ENCODE measurements at places on chromosomes 7 and 10. TPM values are rescaled to one million over a fixed set of nuclear protein-coding genes. Genes with fewer than 3 reads are reported as not detected.
A peak's percentile ranks its signal among the peaks of the same experiment; 100 is the strongest.

DNA sequence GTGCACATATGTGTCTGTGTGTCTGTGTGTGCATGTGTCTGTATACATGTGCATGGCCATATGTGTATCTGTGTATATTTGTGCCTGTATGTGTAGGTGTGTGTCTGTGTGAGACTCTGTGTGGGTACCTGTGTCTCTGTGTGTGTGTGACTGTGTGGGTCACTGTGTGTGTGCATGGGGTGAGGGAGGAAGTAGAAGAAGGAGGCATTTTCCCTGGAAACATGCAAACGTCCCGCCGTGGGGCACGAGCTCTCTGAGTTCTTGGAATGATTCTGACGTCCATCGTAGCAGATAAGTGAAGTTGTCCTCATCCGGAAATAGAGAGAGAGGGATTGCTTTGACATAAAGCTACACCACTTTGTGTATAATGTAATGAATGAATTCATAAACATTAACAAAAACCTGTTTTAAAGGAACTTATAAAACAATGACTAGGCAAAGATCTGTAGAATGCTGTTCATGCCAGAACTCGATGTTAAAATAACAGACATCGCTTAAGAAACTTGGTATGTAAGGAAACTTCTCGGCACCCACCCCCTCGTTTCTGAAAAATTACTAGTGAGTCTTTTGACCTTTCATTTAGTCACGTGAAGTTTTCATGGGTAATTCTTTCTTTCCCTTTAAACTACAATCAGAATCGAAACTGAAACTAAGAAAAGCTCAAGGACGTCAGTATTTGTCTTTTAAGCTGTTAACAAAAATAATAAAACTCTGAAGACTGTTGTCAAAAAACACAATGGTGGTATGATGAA lies 43.6 kb upstream of the KLF6 start:
- no peak for DNase-seq

- DNase-seq, result no peak
These were observed 129.8 kb downstream of the BAMBI start for GRCh38 chr10:28806951-28807759.

DNA sequence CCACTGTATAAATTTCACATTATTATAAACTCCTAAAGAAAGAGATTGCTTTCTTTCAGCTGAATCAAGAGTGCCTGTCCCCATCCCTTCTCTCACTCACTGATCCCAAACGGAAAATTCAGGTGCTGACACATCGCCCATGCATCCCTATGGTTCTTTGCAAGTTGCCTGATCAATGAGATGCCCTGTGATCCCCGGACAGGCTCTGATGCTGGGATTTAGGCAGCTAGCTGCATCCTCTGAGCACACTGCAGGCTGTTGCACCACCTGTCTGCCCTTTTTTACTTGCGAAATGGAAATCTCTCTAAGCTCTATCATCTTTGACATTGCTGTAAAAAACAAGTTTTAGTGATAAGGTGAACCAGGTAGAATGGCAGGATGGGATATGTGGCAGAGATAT lies 456.5 kb downstream of the GATA3 start:
- no peak for DNase-seq

DNA sequence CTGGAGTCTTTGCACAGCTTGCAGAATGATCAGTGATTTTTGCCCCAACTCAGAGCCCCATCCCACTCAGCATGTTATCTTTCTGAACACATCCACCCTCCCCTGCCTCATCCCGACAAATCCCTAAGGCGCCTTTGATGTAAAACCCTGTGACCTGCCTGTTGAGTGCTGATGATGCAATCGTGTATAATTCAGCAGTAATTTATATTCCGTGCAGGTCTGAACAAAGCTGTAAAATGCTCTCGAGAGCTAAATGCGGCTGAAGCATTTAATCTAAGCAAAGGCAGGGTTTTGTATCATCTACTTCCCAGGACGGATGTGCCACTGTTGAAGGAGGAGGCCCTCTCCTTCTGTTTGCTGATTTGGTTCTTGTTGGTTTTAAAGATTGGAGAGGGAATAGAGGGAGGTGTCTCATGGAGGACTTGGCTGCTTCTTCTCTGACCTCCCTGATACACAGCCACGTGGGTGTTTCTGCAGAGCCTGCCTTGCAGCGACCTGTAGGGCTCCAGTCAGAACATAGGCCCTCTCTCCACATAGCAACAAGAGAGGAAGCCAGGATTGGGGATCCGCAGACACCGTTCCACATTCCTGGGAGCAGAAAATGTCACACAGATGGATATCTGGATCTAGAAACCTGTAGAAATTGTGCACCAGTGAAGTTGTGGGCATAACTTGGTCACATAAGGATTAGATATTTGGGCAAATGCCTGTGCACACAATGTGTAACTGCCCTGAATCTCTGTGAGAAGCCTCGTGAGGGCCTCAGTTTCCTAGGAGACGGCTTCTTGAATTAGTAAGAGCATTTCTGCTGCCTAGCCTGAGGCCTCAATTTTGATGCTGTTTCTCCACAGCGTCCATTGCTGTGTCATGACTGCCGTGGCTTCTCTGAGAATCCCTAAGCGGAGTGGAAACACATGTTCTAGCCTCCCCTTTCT lies 90.2 kb upstream of the AGK start:
- DNase-seq, result peak; percentile 23

- no peak for DNase-seq
These were observed 15.4 kb upstream of the MEST start for GRCh38 chr7:130476297-130477150.

GRCh38 chr7:98755138-98755898 lies 114.5 kb downstream of the TMEM130 start:
- DNase-seq, result no peak

- DNase-seq, result peak; percentile 94
These were observed 11.6 kb upstream of the SVIL start for GRCh38 chr10:29646238-29646902.

- no peak for DNase-seq
These were observed 3.7 kb upstream of the ELFN1 start for GRCh38 chr7:1666317-1666822.

DNA sequence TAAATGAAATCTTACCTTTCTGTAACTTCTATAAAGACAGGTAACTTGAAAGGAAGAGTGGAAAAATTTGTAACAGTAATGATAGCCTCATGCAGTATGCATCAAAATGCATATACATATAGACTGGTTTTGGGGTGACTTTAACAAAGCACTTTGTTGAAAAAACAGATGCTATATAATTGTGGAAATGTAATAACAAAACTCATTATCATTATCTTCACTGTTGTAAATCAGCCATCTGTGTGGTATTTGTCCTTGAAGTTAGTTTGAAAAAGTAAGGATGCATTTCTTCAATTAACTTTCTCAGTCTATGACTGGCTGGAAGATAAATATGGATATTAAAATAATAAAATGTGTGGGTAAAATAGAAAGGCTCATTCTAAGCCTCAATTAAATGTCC lies 6.1 kb upstream of the DGKB start:
- DNase-seq, result no peak

DNA sequence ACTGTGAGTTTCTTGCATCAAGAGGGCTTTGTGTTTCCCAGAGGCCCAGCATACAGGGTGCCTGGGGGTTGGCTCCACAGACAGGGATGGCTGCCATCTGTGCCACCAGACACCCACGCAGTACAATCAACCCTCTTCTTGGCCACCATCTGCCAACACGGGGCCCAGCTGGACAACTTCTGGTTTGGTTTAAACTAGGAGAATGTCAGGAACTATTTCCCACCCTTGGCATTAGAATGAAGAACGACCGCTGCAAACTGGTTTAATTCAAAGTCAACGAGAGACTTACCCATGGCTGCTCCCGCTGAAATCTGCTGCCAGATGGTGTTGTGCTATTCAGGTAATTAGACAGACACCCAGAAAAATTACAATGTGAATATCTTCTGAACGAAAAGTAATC lies 27.8 kb downstream of the NMT2 start:
- DNase-seq, result no peak

- DNase-seq, result peak; percentile 88
These were observed 116.9 kb upstream of the PPIF start for GRCh38 chr10:79230328-79230830.

- no peak for DNase-seq
These were observed 3.4 kb upstream of the GAL3ST4 start for GRCh38 chr7:100171840-100172239.

- no peak for DNase-seq
These were observed 55.2 kb upstream of the PDGFA start for GRCh38 chr7:574661-575395.

GRCh38 chr10:44143556-44143955 lies 241.3 kb downstream of the CXCL12 start:
- DNase-seq, result no peak

- no peak for DNase-seq
These were observed 17.2 kb upstream of the C10orf53 start for GRCh38 chr10:49662169-49662830.

DNA sequence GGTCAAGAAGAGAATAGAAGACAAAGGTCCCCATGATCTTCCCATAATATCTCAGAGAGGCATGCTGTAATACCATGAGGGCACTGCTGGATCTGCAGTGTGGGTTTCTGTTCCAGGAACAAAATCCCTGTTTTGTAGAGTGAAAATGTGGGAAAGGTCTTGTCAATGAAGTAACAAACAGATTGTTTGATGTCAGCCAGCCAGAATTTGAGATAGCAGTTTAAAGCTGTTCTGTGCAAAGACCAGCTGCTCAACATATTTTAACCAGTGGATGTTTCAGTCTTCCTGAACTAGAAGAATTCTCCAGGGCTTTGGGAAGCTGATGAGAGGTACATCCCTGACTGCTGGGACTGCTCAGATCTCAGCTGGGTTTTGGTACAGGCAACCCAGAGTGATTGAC lies 1012.5 kb downstream of the DNAJB9 start:
- DNase-seq, result no peak

GRCh38 chr7:54015251-54015650 lies 526.9 kb upstream of the VSTM2A start:
- no peak for DNase-seq

- DNase-seq, result no peak
These were observed 100.7 kb downstream of the OSBPL3 start for GRCh38 chr7:24879291-24879690.

- DNase-seq, result no peak
These were observed 143.0 kb upstream of the NRBF2 start for GRCh38 chr10:62990126-62990525.

DNA sequence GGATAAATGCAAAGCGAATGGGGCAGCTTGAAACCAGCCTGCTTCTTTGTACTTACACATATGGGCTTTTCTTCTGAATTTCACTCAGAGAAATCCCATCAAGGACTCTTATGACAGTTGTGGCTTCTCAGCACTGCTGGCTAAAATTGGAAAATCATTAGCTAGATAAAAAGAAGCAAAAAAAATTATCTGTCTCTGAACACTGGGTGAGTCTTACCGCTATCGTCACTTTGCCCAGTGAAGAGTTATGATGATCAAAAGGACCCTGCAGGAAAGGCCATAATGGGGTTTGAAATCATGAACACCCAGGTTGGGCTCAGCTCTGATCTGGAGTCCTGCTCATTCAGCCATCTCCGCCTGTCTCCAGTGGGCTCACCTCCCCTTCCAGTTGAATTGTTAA lies 34.3 kb downstream of the AOAH start:
- no peak for DNase-seq

DNA sequence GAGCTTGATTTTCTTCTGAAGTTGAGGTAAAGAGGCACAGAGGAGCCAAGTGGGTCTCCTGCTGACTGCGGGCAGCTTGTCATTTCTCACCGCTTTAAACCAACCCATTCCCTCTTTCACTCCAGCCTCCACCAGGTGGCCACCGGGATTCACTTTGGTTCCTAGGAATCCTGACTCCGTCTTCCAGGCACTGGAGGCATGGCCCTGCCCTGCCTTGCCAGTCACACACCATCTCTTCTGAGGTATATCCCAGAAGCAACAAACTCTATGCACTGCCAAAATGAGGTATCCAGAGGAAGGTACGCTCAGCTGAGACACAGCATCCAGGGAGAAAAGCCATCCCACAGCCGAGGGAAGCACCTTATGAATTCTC lies 280.8 kb downstream of the TNS3 start:
- DNase-seq, result no peak

DNA sequence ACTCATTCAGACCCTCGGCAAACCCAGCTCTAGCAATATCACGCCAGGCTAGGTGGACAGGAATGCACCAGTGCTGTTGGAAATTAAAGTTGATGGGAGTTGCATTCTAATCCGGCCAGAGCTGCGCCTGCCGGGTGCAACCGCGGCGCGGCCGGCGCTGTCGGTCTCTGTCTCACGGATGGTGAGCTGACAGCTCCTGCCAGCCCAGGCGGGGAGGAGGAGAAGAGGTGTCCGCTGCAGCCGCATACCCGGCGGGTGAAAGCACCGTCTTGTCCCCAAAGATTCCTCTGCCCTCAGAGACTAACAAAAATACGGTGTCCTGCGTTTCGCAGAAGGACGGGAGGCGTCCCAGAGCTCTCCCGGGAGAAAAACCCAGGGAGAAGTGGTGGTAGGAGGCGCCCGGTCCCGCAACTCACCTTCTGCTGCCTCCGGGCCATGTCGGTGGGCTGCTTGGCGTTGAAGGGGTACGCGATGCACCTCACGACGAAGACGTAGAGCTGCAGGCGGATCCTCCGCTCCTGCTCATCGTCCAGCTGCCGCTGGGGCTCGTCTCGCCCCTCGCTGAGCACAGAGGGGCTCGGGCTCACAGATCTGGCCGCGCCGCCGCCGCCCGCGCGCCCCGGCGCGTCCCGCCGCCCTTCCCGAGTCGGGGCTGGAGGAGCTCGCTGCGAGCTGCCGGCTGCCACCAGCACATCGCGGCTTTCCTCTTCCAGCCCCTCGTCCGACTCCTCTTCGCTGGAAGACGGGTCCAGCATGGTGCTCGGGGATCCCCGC lies 490 bp downstream of the CADPS2 start:
- peak; percentile 67 for DNase-seq

NEUROG3 gene
- not detected for total RNA-seq

TDRD1 gene
- not detected for total RNA-seq

RADIL gene
- 7.6 TPM for total RNA-seq

SEMA3C gene
- 12.4 TPM for total RNA-seq

HOXA10 gene
- total RNA-seq, result not detected

NHLRC2 gene
- total RNA-seq, result 49.7 TPM

WDR86 gene
- total RNA-seq, result 0.86 TPM

SLC35G1 gene
- total RNA-seq, result 8.5 TPM

EPHB6 gene
- total RNA-seq, result 0.22 TPM

MKI67 gene
- 242 TPM for total RNA-seq

SLC13A1 gene
- not detected for total RNA-seq

MAGI2 gene
- total RNA-seq, result 0.57 TPM

FFAR4 gene
- total RNA-seq, result not detected

All from A673 (cell line).